ENCODE measurements at places on chromosomes 11 and 22. TPM values are rescaled to one million over a fixed set of nuclear protein-coding genes. Genes with fewer than 3 reads are reported as not detected.

The KDM4D gene
- 0.62 TPM for total RNA-seq

- DNase-seq: no peak
Measured at GRCh38 chr11:100925935-100926334, 203.7 kb downstream of the PGR start.

The MRGPRX2 gene
- not detected for total RNA-seq

GRCh38 chr11:114302663-114303062, 6.5 kb downstream of the NNMT start:
- no peak for DNase-seq

DNA sequence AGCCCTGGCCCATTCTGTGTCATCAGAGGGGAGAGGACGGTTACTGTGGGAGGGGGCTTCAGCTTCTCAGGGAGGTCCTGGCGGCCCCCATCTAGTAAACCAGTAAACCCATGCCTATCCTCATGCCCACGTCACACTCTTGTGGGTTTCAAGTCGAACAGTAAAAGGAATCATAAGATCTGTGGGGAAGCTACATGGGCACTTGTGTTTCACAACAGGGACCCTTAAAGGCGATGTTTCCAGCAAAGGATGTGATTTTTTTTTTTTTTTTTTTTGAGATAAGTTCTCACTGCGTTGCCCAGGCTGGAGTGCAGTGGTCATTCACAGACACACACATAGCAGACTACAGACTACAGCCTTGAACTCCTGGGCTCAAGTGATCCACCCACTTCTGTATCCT, 9.2 kb upstream of the PARVG start:
- DNase-seq: no peak

GRCh38 chr11:60924906-60925853, 920 bp downstream of the TMEM132A start:
- DNase-seq: no peak

DNA sequence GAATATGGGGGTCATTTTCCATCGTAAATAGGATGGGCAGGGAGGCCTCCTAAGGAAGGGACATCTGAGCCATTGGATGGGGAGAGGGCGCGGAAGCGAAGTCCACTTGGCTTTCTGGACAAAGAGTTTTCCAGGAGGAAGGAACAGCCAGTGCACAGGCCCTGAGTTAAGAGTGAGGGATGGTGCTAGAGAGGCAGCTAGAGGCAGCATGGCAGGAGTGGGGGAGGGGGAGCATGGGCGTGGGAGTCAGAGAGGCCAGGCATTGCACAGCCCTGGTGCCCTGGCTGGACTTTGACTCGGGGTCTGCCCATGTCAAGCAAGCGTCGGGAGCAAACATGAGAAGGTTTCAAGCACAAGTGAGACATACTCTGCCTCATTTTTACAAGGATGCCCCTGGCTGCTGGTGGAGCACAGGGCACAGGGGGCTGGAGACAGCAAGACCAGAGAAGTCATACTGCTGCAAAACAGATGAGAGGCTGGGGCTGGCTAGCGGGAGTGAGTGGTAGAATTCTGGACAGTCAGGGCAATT, 9.0 kb downstream of the GNAZ start:
- DNase-seq: no peak

The ANGPTL5 gene
- total RNA-seq: not detected

DNA sequence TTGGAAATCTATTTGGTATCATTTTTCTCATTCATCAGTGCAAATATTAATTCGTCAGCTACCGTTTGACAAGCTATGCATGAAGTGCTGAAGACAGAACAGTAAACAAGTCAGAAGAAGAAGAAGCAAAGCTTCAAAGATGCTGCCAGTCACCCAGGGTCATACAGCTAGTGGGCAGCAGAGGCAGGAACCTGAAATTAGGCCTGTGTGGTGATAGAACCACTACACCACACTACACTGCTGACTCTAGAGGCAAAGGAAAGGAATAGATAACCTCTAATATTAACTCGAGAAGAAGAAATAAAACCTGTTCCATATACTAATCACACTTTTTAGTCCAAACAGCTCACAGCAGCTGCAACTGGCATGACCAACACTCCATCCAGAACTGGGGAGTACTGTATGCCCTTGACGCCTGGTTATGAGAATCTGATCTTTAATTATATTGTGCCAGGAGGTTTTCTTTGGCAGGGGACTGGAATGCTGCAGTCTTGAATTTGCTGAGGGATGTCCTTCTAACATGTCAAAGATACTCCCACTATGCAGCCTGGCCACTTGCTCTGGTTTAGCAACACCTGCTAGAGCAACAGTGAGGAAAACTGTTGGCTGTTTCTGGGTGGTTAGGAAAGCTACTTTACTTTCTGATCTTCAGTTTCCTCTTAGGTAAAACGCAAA, 73.0 kb downstream of the PAK1 start:
- DNase-seq: peak; percentile 70

The GAL3ST1 gene
- 5.3 TPM for total RNA-seq

- DNase-seq: peak; percentile 100
Measured at GRCh38 chr11:125592305-125593113, at the start of gene STT3A. TSS of gene STT3A (plus strand) at chr11:125592852. CDS start at chr11:125595916, 3,064 bp downstream.

DNA sequence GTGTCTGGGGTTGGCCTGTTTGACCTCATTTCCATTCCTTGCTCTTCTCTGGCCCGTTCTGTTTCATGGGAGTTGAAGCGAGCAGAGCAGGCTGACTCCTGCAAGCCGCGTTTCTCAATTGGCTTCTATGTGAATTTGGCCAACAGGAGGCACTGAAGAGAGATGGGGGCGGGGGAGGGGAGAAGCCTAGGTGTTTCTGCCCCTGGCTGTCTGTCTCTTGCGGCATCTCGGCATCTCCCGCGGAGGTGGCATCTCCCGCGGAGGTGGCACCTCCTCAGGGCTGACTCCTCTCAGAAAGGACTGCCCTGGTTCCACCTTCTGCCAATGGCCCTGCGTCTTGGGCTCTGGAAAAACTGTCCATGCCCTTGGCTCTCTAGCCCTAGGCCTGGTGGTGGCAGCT, 125.6 kb upstream of the CSNK2A3 start:
- DNase-seq: no peak

DNA sequence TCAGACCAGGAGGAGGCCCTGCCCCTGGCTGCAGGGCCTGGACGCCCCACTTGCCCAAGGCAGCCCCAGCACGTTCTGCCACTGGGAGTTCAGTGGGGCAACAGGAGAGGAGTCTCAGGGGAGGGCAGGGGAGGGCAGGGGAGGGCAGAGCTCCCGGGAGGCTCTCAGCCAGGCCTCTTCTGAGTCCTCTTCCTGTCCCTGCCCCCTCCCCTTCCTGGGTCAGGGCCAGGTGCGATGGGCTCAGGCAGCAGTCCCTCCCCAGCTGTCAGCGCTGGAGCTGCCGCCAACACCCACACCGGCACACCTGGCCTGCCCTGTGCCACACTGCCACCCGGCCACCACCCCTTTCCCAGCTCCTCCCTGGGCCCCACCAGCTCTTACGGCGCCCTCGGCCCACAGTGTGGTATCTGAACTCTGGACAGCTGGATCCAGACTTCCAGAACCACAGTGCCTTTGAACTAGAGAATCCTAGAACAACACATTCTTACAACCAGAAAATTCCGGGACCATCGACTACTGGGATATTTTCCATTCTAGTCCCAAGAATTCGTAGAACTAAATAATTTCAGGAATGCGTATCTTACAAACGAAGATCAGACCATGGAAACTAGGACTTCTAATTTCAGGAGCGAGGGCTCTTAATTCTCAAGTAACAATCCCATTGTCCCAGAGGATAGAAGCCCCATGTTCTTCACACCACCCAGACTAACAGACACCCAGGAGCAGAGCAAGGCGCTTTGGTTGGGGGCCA, 21.8 kb downstream of the RPL3 start:
- peak; percentile 50 for DNase-seq

The GNG3 gene
- not detected for total RNA-seq

DNA sequence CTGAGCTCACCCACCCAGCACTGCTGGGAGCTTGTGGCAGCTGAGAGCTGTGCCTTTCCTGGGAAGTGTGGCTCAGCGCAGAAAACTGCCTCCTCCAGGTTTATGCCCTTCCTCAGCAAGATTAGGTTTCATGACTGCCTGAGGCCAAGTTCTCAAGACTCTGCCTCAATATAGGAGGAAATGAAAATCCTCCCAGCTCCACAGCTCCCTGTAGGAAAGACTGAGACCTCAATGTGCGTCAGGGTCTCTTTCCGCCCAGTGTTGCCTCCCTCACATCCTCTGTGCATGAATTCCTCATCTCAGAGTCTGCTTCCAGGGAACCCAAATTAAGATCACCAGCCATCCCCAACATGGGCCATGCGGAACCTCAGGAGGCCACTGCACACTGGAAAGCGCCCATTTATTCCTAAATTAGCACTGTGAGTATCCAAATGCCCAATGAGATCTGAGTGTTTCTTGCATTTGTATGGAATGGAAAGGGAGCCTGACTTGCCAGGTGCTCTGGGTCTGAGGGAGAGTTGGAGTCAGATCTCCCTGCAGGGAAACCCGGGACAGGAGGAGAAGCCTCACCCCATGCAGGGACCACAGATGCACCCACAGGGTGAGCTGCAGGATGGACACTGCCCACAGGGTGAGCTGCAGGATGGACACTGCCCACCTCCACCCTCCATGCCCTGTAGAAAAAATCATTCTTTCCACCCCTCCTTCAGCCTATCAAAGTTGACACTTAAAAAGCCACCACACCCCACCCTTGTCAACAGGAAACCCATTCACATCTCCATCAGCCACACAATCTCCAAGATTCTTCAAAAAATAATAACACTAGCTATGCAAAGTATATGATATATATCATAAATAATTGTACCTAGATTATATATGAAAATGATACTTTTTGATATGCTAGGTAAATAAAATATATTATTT, 97.4 kb upstream of the IGLL5 start:
- no peak for DNase-seq

The CRYBB3 gene
- total RNA-seq: not detected

The PGR gene
- total RNA-seq: 0.10 TPM

- no peak for DNase-seq
Measured at GRCh38 chr11:34417202-34417601, 21.5 kb upstream of the CAT start.
